ENCODE measurements at places on chromosomes 7 and 10.

GRCh38 chr10:70759781-70760180 is 25.4 kb downstream of the TBATA start:
- no peak for DNase-seq

- DNase-seq = no peak
These were observed 72.0 kb downstream of the KMT2C start for GRCh38 chr7:152363798-152364197.

- no peak for DNase-seq
These were observed 22.1 kb downstream of the ATP6V1F start for GRCh38 chr7:128884561-128885369.

DNA sequence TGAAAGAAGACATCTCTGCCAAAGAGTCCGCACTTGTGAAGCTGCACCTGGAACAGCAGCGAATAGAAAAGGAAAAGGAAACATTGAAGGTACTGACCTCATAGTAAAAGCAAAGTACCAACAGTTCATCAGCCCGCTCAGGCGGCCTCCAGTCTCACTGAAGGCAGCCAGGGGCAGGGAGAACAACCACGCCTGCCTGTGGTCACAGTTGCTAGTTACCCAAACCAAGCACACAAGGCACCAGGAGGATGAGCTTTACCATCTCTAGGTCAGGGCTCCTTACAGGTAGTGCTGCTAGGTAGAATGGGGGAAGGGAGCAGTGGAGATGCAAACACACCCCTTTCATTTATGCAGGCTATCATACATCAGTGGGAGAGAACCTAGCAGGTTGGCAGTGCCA is 39.8 kb downstream of the CFAP58 start:
- no peak for DNase-seq

DNA sequence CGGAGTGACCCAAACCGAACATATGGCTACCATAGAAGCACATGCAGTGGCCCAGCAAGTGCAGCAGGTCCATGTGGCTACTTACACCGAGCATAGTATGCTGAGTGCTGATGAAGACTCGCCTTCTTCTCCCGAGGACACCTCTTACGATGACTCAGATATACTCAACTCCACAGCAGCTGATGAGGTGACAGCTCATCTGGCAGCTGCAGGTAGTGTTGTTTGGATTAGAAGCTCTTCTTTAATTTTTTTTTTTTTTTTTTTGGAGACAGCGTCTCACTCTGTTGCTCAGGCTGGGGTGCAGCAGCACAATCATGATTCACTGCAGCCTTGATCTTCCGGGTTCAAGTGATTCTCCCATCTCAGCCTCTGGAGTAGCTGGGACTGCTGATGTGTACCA is 45.8 kb downstream of the NRF1 start:
- no peak for DNase-seq

- DNase-seq = no peak
These were observed 89.9 kb upstream of the BTBD16 start for GRCh38 chr10:122181041-122181732.

GRCh38 chr10:101355072-101355706 is 1.2 kb downstream of the BTRC start:
- DNase-seq = no peak

DNA sequence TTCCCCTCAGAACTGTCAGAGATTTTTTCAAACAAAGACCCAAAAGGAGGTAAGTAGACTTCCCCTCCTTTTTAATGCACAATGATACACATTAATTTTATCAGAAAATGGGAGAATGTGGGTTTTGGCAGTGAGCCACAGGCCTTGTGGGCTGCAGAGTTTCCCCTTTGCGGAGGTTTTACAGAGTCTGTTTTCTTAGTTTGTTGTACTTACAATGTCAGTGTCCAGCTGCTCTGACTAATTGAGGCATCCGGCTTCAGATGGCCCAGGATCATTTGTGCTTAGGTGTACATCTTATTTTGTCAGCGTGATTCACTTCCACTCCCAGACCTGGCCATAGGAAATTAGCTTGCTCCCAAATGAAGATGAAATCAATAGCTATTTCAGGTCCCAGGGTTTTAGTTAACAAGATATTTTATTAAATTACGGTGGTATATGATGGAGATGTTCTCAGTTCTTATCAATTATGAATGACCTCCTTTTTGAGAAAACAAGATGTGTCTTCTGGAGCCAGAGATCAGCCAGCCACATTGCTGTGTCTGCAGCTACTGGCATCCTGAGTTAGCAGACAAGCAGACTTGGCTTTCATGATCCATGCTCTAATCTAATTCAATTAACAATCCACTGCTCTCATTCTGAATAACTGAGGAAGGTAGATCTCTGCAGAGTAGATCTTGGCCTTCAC is 1086.6 kb upstream of the SORCS1 start:
- no peak for DNase-seq

GRCh38 chr7:63030061-63030460 is 968.6 kb upstream of the ZNF722 start:
- no peak for DNase-seq

- DNase-seq = peak; percentile 78
These were observed 44.3 kb downstream of the MACC1 start for GRCh38 chr7:20172736-20173334.

GRCh38 chr10:42976351-42977031 is 100.4 kb upstream of the RET start:
- DNase-seq = peak; percentile 5

DNA sequence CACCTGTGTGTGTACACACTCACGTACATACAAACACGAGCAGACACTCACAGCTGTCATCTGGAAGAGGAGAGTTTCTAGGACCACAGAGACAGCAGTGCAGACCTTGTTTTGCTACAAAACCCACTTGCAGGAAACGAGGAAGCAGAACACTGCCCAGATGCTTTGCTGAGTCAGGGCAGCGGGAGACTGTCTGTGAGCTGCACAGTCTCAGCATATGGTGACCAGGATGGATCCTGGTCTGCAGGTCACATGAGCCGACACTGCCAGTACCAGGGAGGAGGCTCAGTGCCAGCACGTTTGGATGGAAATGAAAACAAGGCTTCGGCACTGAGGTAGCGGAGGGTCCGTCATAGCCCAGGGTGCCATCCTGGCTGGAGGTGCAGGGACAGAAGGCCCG is 117.6 kb upstream of the DPP6 start:
- no peak for DNase-seq

- DNase-seq = no peak
These were observed 4.5 kb downstream of the VSTM4 start for GRCh38 chr10:49110684-49111319.

- no peak for DNase-seq
These were observed 191.2 kb downstream of the PLXDC2 start for GRCh38 chr10:20007426-20007825.

DNA sequence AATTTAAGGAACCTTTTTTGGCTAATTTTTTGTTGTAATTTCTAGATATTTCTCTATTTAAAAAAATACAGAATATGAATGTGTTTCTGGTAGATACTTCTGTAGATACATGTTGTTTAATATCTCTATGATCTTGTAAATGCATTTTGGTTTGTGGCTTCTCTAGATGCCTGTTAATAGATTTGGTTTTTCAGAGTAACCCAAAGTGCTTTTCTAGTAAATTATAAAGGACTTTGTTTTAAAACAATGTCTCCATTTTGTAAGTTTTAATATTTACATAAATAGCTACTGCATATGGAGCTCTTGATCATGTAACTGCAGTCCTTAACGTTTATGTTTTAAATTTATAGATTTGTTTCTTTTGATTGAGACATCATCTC is 88.5 kb downstream of the MDFIC start:
- DNase-seq = no peak

GRCh38 chr7:80098795-80099194 is 35.8 kb upstream of the GNAI1 start:
- DNase-seq = no peak

DNA sequence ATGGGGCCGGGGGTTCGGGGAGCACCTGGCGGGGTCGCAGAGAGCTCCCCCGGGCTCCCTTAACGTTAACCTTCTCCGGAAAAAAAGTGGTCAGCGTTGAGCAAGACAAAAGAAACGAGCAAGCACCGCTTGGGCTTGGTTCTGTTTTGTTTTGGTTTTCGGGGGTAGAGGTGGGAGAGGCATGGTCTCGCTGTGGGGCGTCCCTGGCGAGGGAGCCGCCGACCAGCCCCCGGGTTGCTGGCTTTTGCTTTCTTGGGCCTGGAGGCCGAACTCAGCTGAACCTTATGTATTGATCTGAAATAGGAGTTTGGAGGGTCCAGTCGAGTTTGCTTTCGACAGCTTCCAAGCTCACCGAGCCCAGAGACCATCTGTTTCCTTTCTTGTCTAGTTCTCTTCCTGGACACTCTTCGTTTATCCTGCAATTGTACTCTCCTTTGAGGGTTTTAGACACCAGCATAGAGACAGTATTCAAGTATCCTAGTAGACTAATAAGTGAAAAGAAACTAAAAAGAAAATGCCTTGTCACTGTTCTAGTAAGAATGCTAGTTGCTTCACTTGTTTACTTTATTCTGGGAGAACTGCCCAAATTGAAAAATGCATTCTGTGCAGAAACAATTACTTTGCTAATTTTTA is 980 bp downstream of the FHIP2A start:
- peak; percentile 58 for DNase-seq

DNA sequence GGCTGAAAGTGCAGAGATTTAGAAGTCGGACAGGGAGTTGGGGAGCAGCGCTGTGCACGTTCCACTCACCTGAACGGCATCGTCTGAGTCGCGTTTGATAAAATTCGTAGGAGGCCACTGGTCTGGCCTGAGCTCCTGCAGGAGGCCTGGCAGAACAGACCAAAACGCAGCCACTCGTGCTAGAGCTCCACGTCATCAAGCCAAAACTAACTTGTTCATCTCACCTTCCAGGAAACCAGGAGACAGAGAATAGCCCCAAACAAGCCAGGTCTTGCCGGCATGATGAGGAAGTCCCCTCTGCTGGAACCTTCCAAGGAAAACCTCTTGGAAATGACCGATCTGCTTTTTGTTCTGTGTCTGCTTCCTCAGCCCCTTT is 43.4 kb upstream of the DNAJB6 start:
- DNase-seq = no peak

- no peak for DNase-seq
These were observed 415.1 kb downstream of the THSD7A start for GRCh38 chr7:11416641-11417458.

GRCh38 chr7:101466871-101467270 is 104.2 kb downstream of the COL26A1 start:
- DNase-seq = no peak

DNA sequence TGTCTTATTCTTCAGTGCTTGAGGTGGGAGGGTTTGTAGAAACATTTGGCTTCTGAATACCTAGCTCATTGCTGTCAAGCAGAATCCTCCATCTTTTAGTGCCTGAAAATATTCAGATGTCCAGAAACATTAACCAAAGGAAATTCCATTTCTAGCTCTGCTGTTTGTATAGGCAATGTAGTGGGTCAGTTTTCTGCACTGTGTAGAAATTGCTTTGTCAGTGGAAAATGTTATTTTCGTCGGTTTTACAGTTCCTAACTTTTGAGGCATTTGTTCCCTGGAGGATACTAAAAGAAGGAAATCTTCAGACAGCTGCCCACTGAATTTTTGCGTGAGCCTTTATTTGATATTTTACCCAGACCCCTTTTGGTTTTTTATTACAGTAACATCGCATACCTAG is 143.4 kb downstream of the TPST1 start:
- DNase-seq = no peak

GRCh38 chr10:72245949-72246525 is 27.7 kb upstream of the DDIT4 start:
- DNase-seq = no peak

DNA sequence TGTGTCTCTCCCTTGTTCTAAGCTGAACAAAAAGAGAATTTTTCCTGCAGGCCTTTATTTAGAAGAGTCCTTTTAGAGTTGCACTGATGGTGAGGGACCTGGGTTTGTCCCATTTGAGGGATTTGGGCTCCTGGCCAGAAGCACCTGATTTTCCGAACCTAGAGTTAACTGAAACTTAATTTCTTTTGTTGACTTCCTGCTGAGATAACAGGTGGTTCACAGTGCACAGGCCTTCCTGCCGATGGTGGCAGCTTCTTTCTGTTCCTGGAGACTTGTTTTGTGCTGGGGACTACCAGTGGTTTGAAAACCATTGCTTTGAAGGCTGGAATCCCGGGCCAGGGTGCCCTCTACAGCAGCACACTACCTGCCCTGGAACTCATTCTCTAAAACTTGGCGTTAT is 99.2 kb downstream of the SUGCT start:
- no peak for DNase-seq

GRCh38 chr7:98988641-98989040 is 110.3 kb downstream of the TRRAP start:
- DNase-seq = no peak

DNA sequence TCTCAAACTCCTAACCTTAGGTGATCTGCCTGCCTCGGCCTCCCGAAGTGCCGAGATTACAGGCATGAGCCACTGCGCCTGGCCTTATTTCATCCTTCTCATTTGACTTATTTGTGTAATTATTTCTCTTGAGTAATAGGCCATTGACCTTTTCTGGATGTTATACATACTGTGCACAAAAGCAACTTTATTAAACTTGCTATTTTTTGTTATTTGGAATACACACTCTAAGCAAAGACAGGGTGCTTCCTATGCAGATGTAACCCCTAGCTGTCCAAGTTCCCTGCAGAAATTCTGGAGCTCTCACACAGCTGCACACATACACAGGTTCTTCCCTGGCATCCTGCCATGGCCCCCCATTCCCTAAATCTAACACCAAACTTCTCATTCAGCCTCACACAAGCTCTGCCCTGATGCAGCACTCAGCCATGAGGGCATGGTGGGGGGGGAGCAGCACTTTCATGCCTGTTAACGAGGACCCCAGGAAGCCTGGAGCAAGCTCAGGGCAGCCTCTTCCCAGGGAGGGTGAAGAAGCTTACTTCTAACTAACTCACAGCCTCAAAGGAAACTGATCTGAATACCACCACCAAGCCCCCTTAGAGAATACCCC is 33.2 kb downstream of the SH3PXD2A start:
- DNase-seq = no peak

GRCh38 chr7:22607180-22607579 is 107.2 kb upstream of the STEAP1B start:
- no peak for DNase-seq

Measured in femur (tissue), 1 donor.